ENCODE measurements at places on chromosomes 4 and X. TPM values are rescaled to one million over a fixed set of nuclear protein-coding genes. Genes with fewer than 3 reads are reported as not detected.

DNA sequence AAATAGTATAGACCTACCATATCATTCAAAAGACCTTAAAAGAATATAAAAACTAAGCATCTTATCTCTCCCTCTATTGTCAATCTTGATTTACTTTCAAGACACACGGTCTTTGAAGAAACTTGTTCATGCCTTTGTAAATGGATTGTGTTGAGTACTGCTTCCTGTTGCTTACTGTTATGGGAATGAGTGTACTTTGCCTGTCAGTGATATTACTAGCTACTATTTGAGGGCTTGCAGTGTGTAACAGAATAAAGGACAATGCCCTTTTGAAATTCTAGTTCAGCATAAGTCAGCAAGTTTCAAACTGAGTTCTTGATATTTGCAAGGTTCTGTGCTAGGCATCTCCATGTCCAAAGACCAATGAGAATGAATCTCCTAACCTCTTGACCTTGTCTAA is 36.0 kb downstream of the CDKL5 start:
- no peaks in the 10 kb centered on the region for H3K36me3 ChIP-seq
- no peaks in the 10 kb centered on the region for H3K4me1 ChIP-seq
- no peak overlapping the region for H3K4me3 ChIP-seq
- no peak for DNase-seq

DNA sequence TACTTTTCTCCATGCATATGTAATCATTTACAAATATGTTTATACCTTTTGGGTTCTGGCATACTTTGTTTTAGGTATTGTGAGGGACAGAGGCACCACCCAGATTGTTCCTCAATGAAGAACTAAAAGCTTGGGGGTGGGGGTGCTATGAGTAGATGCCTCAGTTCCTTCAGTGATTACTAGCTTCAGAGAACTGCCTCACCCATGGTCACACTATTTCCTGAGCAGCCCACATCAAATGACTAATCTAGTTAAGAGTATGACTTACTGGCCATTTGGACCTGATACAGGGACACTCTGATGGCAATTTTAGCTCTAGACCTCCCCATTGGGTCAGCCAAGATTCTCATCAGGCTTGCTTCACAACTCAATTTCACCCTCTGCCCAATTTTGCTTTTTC is 22.2 kb upstream of the CXXC4 start:
- H3K27me3 ChIP-seq = no peaks in the 10 kb centered on the region
- no peak for DNase-seq
- no peaks in the 10 kb centered on the region for H3K36me3 ChIP-seq

DNA sequence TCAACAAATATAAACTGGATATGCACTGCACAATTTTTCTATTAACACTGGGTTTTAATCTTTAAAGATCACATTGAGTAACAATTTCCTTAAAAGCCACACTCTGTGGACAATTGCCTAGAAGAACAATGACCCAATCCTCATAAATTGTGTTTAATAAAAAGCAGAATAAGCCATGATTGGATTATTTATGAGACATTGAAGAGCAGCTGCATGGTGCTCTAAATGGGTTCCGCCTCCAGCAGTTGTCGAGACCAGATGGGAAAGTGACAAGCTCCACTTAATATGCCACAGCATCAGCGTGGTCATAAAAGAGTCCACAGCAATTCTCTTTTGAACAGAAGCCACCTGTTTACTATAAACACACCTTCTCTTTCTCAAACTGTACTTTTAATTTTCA is 635.2 kb upstream of the FRG1 start:
- H3K4me3 ChIP-seq = no peak overlapping the region
- no peak for DNase-seq
- no peak overlapping the region for H3K27ac ChIP-seq
- no peaks in the 10 kb centered on the region for H3K36me3 ChIP-seq

DNA sequence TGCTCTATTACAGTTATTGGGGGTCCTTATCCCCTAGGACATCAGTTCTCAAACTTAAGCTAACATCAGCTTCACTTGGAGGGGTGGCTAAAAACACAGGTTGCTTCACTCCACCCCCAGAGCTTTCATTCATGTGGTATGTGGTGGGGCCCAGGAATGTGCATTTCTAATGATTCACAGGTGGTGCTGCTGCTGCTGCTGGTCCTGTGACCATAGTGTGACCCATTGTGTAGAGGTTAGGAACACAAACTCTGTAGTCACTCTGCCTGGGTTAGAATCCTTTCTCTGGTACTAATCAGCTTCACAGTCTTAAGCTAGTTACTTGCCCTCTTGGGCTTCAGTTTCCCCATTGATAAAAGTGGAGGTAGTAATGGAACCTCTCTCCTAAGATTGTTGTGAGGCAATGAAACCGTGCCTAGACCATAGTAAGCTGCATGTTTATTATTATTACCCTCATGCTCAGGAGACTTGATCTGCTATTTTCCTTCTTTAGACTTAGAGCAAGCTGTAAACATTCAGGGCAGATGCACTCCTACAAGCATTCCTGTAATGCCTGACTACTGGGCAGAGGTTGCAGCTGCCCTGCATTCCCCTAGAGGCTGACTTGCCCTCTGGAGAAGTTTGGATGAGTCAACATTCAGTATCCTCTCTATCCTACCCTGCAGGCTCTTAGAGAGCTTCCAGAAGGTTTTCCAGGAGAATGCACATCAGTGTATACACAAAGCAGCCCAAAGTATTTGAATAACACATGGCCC is 94.1 kb upstream of the ACSL4 start:
- H3K27ac ChIP-seq = no peak overlapping the region
- no peaks in the 10 kb centered on the region for H3K4me1 ChIP-seq
- no peaks in the 10 kb centered on the region for H3K27me3 ChIP-seq
- no peak overlapping the region for H3K4me3 ChIP-seq
- H3K36me3 ChIP-seq = no peaks in the 10 kb centered on the region
- DNase-seq = no peak

PRPS1 gene
- total RNA-seq = 7.8 TPM

DNA sequence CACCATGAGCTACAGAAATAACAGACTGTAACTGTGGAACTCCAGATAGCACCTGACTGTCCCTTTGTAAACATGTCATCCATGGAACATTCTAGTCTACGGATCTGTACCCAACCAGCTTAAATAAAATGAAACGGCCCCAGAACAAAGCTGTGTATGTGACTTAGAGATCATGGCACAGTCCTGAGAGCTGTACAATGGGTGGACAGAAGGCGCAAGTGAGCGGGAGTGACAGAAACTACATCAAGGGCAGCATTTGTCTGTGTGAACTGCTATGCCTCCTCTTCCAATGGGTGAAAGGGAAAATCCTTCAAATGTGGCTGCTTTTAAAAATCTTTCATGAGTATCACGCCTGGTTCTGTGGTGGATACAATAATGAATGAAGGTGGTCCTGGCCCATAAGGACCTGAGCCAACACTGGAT is 72.5 kb downstream of the FAT1 start:
- no peaks in the 10 kb centered on the region for H3K4me1 ChIP-seq
- H3K36me3 ChIP-seq = no peaks in the 10 kb centered on the region
- H3K27me3 ChIP-seq = no peaks in the 10 kb centered on the region
- DNase-seq = no peak
- H3K27ac ChIP-seq = no peak overlapping the region

PSAPL1 gene
- not detected for total RNA-seq

- H3K27ac ChIP-seq = no peak overlapping the region
- no peak overlapping the region for H3K4me3 ChIP-seq
- H3K27me3 ChIP-seq = no peaks in the 10 kb centered on the region
- DNase-seq = no peak
- H3K36me3 ChIP-seq = no peaks in the 10 kb centered on the region
Measured at GRCh38 chr4:89486042-89486441, 178.4 kb upstream of the GPRIN3 start.

TAB3 gene
- 34.7 TPM for total RNA-seq

GRCh38 chr4:81562093-81562492 is 90.4 kb upstream of the RASGEF1B start:
- no peak overlapping the region for H3K27ac ChIP-seq
- H3K27me3 ChIP-seq = no peaks in the 10 kb centered on the region
- no peak for DNase-seq
- H3K36me3 ChIP-seq = no peaks in the 10 kb centered on the region
- no peaks in the 10 kb centered on the region for H3K4me1 ChIP-seq

DNA sequence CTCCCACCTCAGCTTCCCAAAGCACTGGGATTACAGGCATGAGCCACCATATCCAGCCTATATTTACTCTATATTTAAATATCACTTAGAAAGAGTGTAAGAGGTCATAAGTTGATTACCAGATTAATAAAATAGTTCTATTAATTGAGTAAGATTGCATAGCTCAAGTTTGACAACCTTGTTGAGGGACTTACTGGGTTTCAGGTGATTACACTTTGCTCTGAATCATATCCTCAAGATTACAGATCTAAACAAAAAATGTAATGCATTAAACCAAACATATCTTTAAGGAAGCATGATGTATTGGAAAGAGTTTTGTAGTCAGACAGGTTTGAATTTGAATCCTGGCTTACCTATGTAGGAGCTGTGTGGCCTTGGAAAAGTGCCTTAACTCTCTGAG is 47.9 kb upstream of the IL13RA2 start:
- no peaks in the 10 kb centered on the region for H3K36me3 ChIP-seq
- H3K4me1 ChIP-seq = no peaks in the 10 kb centered on the region
- H3K4me3 ChIP-seq = no peak overlapping the region
- no peaks in the 10 kb centered on the region for H3K27me3 ChIP-seq

DNA sequence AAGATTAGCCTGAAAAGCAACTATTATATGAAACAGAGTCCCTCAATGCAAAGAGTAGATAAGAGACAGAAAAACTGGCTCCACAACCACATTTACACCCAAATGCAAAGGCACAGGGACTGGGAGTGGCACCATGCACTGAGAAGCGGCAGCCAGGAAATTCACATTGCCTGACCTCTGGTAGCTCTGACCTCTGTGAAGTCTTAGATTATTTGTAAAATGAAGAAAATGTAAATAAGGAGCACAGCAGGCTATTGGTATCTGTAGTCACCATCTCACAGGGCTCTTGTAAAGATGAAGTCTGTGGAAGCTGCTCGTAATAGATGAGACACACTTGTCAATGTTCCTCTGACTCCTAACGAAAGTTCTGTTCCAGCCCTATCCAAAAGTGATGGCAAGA is 69.7 kb downstream of the FAT1 start:
- H3K4me1 ChIP-seq = no peaks in the 10 kb centered on the region
- no peaks in the 10 kb centered on the region for H3K27me3 ChIP-seq
- H3K36me3 ChIP-seq = peaks cover 9% of the 10 kb centered on the region
- DNase-seq = no peak
- H3K4me3 ChIP-seq = no peak overlapping the region

GRCh38 chr4:165541851-165542459 is 163.1 kb downstream of the CPE start:
- H3K27ac ChIP-seq = no peak overlapping the region
- no peaks in the 10 kb centered on the region for H3K4me1 ChIP-seq
- no peak overlapping the region for H3K4me3 ChIP-seq
- H3K36me3 ChIP-seq = no peaks in the 10 kb centered on the region
- H3K27me3 ChIP-seq = no peaks in the 10 kb centered on the region
- no peak for DNase-seq

- H3K27me3 ChIP-seq = no peaks in the 10 kb centered on the region
- H3K4me3 ChIP-seq = no peak overlapping the region
- no peak for DNase-seq
- no peaks in the 10 kb centered on the region for H3K4me1 ChIP-seq
Measured at GRCh38 chr4:105805501-105806120, 89.7 kb upstream of the NPNT start.

DNA sequence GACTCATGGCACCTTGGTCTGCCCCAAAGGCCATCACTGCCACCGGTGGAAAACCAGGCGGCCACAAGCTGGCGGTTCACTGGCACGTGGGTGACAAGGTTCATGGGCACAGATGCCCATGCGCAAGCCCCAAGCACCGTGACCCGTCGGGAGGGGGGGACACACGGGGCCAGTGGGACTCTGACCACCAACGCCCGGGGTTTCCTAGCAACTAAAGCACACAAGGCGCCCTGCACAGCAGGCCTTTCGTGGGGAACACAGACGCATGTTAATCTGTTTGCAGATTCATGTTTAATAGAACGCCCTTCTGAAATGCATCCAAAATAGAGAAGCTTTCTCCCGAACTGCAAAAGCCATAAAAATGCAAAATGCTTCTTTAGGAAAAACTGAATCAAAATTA is 43.9 kb downstream of the FAM53A start:
- no peaks in the 10 kb centered on the region for H3K36me3 ChIP-seq
- no peak overlapping the region for H3K4me3 ChIP-seq
- no peak overlapping the region for H3K27ac ChIP-seq
- no peak for DNase-seq

POLN gene
- total RNA-seq = 0.70 TPM

MAPK10 gene
- total RNA-seq = 5.7 TPM

OFD1 gene
- total RNA-seq = 35.2 TPM

CDKL5 gene
- total RNA-seq = 3.3 TPM

- no peak overlapping the region for H3K27ac ChIP-seq
- no peaks in the 10 kb centered on the region for H3K27me3 ChIP-seq
- H3K36me3 ChIP-seq = no peaks in the 10 kb centered on the region
- H3K4me3 ChIP-seq = no peak overlapping the region
Measured at GRCh38 chr4:151537687-151538086, 128.7 kb downstream of the FHIP1A start.

DNA sequence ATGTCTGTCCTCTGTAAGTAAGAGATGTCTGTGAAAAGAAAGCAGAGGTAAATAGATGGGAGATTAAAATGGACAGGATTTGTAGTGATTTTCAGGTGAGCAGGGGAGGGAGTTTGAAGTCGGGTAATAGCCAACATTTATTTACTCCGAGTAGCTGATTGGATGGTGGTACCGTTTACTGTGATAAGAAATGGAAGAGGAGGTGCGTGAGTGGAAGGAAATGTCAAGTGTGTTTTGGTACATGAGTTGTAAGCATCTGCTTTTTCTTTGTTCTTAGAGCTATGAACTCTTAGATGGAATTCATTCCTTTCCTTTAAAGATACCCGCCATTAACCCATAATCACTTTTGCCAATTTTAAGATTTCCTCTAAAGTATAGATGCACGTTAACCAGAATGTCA is 45.5 kb downstream of the SGMS2 start:
- no peaks in the 10 kb centered on the region for H3K36me3 ChIP-seq
- no peak for DNase-seq
- no peak overlapping the region for H3K4me3 ChIP-seq
- H3K27ac ChIP-seq = no peak overlapping the region
- H3K4me1 ChIP-seq = no peaks in the 10 kb centered on the region
- no peaks in the 10 kb centered on the region for H3K27me3 ChIP-seq

DNA sequence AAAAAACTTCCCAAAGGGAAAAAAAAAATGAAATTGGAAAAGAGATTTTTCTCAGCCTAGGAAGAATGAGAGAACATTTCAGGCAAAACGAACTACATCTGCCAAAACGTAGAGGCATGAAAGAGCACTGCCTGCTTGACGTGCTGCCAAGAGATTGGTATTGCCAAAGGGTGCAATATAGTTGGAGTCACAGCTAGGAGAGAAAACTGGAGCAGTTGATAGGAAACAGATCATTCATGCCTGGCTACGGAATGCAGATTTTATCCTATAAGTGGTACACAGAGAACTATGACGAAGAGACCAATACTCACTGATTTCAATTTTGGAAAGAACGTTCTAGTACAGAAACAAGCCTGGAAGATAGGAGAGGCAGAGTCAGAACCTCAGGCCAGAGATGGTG is 68.4 kb upstream of the IQCM start:
- no peaks in the 10 kb centered on the region for H3K4me1 ChIP-seq
- no peaks in the 10 kb centered on the region for H3K36me3 ChIP-seq
- no peak overlapping the region for H3K4me3 ChIP-seq
- no peak overlapping the region for H3K27ac ChIP-seq
- no peak for DNase-seq

All from Peyer's patch (tissue), 4 donors.